ENCODE measurements at places on chromosomes 7 and 10.
A peak's percentile ranks its signal among the peaks of the same experiment; 100 is the strongest.

DNA sequence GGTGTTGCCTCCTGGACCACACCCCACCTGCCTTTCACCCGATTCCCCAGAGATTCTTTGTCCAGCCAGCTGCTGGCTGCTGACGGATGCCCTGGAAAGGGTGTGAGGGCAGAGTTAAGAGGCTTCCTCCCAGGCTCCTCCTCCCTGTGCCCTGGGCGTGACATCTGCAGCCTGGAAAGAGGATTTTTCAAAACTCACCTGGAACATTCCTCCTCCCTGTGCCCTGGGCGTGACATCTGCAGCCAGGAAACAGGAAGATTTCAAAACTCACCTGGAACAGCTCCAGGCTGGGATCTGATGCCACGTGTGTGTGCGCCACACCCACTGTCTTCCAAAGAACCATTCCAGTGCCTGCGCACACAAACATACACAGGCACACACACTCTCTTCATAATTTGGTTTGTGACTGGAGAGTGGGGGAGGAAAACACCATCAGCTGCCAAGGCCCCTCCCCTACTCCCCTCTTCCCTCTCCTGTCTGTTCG lies 5.2 kb downstream of the MARVELD1 start:
- DNase-seq: no peak

DNA sequence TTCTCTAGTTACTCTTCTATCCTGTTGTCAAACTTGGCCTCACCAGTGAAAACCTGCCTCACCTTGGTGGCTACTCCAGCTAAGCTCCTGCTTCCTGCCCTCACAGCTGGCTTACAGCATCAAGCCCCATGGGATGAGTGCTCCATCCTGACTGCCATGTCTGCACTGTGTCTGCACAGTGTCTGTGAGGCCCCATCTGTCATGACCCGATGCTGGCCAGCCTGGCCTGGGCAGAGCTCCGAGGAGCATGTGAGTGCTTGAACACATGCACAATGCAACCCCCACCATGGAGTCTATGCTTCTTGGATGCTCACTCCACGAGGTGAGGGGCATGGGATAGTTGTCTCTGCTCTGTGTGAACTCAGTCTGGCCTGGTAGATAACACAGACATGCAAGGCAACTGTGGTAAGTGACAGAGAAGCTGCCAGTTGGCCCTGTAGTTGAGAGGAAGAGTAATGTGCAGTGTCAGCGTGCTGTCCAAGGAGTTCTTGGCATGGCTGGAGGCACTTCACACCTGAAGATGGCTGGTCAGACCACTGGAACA lies 207.1 kb upstream of the ZNF32 start:
- DNase-seq: no peak

DNA sequence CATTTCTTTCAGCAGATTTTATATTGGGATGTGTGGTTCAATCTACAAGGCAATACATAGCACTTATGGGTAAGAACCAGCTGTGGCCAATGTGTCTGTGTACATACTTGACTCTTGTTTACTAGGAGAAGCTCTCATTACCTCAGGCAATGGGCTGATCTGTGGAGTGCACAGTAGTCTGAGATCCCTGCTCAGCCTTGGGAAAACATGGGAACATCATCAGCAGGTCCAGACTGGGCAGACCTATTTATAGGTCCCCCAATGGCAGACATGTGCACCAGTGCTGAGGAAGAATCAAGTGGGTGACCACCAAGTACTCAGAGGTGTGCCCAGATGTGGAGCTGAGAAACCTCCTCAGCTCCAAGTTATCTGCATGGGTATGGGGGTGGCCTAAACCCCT lies 349.7 kb downstream of the KIF20B start:
- no peak for DNase-seq

- DNase-seq: no peak
Measured at GRCh38 chr7:135620980-135621850, 41.1 kb upstream of the STMP1 start.

DNA sequence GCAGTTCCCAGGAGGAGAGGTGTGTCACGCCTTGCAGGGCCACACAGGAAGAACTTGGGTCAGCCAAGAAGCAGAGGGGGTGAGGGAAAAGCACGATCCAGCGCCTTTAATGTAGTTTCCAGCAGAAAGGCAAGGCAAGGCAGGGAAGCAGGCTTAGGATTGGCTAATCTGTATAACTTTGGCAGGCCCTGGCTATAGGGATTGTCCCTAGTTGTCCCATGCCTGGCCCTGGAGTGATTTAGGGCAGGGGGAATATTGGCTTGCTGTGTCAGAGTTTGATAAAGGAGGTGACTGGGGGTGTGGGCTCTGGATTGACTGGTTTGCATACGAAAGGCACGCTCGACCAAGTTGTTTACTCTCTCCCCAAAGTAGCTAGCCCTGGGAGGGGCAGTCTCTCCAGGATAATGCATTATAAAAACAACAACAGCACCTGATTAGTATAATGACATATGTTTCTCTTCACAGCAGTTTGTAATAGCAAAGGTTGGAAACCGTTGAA lies 44.5 kb downstream of the RBM28 start:
- no peak for DNase-seq

GRCh38 chr10:79219322-79219957 lies 127.8 kb upstream of the PPIF start:
- DNase-seq: no peak

- no peak for DNase-seq
Measured at GRCh38 chr7:1678081-1678543, 8.0 kb downstream of the ELFN1 start.

GRCh38 chr7:41096917-41097316 lies 606.0 kb downstream of the INHBA start:
- DNase-seq: no peak

DNA sequence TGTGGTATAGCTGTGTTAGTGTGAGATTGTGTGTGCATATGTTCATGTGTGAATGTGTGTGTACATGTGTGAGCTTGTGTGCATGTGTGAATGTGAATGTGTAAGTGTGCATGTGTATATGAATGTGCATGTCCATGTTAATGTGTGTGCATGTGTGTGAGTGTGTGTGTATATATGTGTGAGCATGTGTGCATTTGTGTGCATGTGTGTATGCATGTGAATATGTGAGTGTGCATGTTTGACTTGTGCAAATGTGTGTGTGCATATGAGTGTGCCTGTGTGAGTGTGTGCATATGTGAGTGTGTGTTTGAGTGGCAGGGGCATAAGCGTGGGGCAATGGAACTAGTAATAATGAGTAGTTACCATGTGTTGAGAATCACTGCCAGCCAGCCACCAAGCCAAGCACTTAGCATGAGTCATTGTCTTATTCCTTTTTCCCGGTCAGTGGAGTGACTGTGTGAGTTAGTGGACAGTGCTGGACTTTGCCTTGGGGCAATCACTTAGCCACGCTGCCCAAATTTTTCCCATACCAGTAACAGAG lies 46.3 kb upstream of the SHH start:
- DNase-seq: peak; percentile 18

DNA sequence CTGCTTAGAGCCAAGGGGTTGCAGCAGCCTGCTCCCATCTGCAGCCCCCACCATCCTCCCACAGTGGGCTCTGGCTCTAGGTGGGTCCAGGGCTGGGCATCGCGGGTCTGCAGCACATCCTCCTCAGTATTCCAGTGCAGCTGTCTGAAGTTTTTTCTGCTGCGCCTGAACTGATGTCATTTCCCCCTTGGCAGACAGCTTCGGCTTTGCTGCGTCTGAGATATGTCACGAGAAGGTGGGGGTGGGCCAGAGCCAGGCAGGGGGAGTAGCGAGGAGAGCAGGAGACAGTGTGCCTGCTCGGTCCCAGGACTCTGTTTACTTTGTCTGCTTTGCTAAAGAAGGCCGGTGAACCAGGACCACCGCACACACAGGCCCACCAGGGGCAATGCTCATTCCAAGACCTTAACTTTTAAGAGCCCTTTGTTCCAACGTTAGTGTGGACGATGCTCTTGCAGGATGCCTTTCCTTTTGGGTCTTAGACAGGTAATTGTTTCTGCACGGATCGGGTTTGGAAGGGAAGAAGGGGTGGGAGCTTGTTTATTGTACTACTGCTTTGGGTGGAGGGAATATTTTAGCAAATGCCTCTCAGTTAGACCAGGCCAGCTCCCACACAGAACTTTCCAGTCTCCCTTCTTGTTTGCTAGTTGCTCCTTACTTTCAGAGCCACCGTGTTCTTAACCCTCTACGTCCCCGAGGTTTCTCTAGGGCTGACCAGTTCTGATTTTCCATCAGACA lies 32.4 kb downstream of the WBP1L start:
- no peak for DNase-seq

GRCh38 chr7:150942001-150942590 lies 36.0 kb downstream of the KCNH2 start:
- DNase-seq: no peak

DNA sequence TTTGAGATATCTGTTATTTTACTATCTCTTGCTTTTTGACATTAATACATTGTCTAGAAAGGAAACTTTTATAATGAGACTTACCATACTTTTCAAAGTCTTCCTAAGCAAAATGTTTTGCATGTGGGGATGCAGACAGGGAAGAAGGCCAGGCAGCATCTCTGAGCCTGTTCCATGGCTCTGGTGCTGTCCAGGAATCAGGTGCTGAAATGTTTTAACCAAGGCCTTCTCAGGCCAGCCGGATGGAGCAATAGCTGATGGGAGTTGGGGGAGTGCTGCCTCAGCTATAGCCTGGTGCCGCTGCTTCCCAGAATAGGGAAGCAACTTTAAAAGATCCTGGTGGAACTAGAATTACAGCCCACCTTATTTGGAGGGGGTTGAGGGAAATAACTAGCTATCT lies 38.5 kb downstream of the CRTAC1 start:
- DNase-seq: no peak

DNA sequence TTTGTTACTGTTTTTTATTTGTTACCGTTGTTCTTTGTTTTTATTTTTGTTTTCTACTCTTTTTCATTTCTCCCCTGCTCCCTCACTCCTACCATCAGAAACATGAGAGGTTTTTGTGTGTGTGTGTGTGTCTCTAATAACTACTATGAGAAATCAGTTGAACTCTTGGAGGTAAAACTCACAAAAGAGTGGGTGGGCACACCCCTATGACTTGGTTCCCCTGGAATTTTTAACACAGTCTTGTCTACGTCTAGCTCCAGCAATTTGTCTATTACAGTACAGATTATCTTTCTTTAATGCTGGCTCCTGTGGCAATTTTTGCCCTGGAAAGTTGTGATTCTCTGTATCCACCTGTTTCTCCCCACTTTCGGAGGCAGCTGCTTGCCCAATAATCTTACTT lies 56.2 kb downstream of the AOAH start:
- no peak for DNase-seq

- DNase-seq: no peak
Measured at GRCh38 chr10:104284846-104285245, 15.9 kb downstream of the GSTO2 start.

DNA sequence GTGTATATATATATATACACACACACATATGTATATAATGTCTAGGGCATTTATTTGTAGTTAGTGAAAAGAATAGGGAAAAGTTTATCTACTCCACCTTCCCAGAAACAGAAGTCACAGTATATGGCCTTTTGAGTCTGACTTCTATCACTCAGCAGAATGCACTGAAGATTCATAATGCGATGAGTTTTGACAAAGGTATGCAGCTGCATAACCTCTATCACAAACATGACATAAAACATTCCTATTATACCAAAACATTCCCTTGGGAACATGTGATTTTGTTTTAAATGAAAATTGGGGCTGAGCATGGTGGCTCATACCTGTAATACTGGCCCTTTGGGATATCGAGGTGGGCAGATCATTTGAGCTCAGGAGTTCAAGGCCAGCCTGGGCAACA lies 137.3 kb upstream of the EEPD1 start:
- DNase-seq: no peak

DNA sequence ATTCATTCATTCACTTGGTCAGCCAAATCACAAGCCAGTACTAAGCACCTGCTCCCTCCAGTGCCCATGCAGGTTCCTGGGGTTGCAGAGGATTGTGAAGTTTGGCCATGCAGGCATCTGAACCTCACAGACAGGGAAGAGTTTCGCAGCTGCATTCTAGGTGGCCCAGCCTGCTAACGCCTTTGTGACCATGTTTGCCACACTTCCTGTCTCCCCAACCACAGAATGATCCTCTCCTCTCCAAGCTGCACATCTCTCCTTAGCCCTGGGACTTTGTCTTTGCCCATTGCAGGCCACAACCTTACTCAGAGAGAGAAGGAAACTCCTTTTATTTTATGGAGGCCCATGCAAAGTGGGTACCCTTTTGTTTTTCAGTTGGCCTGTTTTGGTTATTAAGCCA lies 31.8 kb downstream of the EPDR1 start:
- DNase-seq: no peak

- no peak for DNase-seq
Measured at GRCh38 chr7:26794541-26794940, 69.8 kb downstream of the SKAP2 start.

DNA sequence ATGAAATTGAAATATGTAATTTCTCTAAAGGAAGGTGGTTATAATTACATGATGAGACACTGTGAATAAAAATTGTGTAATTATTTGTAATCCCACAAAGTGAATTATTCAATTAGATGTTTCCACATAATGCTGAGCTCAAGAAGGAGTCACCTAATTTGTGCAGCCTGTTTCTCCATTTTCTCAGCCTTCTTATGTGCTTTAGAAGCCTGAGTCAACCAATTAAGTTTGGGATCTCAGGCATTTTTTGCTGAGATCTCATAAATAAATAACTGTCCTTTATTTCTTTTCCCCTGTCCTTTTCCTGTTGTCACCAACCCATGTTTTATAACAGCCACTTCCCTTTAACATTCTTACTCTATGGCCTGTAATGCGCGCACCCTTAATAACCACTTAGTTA lies 506.5 kb upstream of the SEMA3D start:
- DNase-seq: no peak

GRCh38 chr7:45129181-45129800 lies 17.8 kb upstream of the TBRG4 start:
- no peak for DNase-seq

GRCh38 chr7:19772841-19773760 lies at the start of gene TMEM196:
TMEM196 (minus strand) TSS chr7:19773617; CDS start chr7:19772696, 921 bp downstream.
- DNase-seq: no peak

DNA sequence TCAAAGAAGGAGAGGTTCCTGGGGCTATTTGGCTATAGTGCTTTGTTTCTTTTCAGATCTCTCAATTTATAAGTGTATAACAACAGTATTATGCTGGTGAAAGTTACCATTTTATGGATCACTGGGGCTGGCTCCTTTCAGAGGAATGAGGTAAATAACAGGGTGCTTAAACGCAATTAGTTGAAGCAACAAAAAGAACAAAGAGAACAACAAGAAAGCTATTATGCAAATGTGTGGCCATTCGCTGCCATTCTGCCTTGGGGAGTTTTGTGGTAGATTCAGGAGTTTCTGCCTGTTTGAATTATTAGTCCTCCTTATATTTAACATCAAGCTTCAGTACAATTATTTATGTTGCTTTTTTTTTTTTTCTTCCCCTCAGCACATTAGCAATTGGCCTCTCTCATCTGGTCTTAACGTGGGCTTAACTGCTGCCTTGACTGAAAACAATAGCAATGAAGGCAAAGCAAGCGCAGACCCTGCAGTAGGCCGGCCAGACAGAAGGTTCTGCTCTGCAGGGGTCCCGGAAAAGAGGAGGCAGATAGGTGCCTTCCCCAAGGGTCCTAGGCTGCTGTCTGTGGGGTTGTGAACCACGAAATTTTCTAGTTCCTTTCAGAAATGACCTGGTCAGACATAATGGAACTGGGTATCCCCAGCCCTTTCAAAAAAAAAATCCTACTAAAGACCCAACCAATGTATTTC lies 339.9 kb upstream of the PODXL start:
- DNase-seq: no peak

Data from T1000 (cell line).